ENCODE measurements at places on chromosomes 1 and 21.

- DNase-seq = no peak
These were observed 10.7 kb downstream of the MYSM1 start for GRCh38 chr1:58689167-58689566.

DNA sequence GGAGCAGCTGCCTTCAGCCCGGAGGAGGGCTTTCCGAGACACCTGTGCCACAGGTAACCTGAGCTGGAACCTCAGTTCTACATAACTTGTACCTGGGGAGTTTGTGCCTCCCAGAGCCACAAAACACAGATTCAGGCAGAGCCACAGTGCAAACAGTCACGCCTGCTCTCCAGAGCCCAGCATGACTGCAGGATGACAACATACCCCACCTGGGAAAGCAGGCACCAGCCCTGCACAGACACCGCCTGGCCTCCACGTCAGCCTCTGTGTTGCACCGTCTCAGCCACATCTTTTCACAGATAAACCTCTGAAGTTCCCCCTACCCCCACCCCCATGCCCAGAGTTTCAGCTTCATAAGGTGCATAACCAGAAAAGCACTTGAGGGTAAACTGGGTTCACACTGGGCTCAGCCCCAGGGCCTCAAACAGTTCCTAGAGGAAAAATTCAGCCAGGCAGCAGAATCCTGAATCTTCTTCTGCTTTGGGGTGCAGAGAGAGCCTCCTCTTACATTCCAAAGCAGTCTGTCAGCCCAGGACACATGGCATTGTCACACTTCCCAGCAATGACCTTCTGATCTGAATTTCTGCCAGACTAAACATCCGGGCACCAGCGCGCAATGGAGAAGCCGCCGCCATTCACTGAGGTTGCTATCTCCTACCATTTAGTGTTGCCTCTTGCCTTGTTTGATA is 229.5 kb downstream of the TOMM20 start:
- no peak for DNase-seq

GRCh38 chr1:227744668-227745067 is 9.4 kb downstream of the SNAP47 start:
- peak; percentile 73 for DNase-seq

DNA sequence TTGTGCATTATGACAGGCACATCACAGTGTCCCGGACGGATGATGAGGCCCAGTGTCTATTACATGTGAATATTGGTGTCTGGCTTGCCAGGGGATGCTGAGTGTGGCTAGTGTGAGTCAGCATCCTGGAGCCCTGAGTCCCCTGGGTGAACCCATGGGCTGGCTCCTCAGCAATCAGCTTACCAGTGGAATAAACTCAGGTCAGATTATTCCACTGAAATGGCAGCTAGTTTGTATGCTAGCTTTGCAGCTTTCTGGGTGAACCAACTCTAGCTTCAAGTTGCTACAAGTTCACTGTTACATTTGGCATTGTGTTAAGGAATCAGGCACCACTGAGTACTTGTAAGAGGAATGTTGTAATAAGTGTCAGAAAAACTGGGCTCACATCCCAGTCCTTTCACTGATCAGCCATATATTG is 23.9 kb upstream of the RPTN start:
- DNase-seq = peak; percentile 83
